ENCODE measurements at places on chromosomes 11 and 22.
A peak's percentile ranks its signal among the peaks of the same experiment; 100 is the strongest.

- DNase-seq: no peak
Measured at GRCh38 chr11:110340436-110340835, 44.0 kb upstream of the RDX start.

DNA sequence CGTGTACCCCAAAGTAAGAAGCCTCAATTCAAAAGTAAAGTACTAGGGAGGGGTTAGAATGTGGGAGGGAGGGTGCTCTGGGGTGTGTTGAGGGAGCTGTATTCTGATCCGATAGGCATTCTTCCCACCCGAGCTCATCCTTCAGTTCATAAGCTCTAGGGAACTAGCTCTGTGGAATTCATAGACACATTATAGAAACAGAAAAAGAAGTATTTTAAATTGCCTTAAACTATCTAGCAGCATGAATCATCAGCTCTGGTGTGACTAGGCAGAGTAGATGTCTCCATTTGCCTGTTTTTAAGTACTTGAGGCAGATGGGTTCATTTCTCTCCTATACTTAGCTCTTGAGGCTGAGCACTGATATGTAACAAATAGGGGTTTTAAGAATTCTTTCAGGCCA lies 7.3 kb upstream of the SGSM3 start:
- no peak for DNase-seq

DNA sequence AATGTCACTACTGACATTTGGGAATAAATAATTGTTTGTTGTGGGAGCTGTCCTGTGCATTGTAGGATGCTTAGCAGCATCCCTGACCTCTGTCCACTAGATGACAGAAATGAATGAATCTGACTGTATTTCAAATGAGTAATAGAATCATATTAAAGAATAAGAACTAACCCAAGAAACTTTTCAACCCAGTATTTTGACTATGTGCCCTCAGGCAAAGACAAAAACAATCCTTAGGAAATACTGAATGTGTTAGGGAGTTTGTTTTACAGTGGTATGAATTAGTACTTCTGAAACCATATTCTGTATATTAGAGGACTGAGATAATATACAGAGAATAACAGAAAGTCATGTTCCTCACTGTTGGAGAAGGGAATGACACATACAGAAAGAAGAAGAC lies 320.9 kb upstream of the PITPNB start:
- DNase-seq: no peak

- DNase-seq: no peak
Measured at GRCh38 chr11:126805870-126806269, 194.7 kb downstream of the KIRREL3 start.

DNA sequence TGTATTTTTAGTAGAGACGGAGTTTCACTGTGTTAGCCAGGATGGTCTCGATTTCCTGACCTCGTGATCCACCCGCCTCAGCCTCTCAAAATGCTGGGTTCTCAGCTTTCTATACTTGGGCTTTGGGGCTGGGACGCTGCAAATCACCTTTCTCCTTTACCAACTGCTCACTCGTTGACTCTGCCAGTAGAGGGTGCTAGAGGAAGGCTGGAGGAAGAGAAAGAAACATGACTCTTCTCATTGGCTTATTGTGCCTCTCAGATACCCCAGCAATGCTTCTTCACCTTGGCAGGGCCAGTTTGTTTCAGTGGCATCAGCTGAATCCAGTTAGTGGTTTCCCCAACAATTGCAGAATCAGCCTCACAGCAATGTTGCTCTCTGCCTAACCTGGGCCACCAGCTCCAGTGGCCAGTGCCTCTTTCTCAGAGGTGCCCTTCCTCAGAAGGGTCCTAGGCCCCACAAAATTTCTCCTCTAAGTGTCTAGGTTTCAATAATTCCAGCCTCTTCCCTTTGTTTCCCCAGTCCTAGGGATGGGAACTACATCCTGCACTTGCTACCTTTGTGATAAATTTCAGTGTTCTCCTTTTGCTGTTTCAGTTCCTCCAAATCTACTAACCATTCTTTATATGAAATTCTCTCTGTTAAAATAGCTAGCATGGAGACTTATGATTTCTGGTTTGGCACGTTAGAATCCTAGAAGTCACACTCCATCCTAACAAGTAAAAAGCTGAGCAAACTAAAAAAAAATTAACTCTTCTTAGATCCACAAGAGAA lies 71.5 kb upstream of the VSTM5 start:
- DNase-seq: no peak

DNA sequence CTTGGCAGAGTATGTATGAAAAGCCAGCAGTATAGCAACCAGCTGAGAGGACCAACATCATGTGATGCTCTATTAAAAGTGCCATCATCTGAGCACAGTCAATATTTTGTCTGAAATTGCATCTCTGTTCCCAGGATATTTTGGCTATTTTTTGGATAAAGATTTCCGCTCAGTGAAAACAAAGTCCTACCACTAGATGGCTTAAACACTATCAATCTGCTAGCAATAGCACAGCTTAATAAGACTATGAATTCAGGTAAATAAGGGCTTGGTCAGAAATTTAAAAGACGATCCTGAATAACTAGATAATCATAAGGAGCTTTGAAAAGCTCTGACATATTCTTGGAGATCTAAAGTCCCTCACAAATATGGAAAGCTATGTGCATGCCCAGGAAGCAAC lies 74.4 kb downstream of the MS4A13 start:
- DNase-seq: no peak

GRCh38 chr11:106497822-106498221 lies 420.4 kb downstream of the AASDHPPT start:
- DNase-seq: no peak

- no peak for DNase-seq
Measured at GRCh38 chr11:115428306-115428705, 75.9 kb downstream of the CADM1 start.

DNA sequence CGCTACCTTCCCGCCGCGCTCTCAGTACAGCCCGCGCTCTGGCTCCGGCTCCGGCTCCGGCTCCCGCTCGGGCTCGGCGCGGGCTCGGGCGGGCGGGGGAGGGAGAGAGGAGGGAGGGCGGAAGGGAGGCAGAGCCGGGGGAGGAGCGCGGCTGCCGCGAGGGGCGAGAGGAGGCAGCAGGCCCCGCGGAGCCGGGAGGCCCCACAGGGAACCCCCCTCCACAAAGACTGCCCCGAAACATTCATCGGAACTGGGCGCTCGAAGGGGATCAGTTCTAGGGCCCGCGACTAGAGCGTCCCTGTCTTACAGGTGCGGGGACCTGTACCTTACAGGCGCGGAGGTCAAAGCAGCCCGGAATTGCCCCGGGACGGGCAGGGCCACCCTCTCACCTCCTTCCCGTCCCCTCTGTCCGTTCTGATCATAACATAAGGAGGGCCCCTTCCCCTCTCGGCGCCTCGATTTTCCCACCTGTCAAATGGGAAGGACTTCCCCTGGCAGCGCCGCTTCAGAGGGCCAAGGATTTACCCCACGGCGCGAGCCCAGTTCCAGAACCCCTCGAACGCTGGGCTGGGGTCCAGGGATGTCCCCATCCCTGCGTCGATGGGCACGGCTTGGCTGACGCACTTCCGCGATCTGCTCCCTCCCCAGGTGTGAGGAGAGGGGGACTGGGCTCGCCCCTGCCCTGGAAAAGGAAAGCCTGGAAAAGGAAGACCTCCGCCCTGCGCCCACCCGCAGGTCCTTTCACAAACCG lies at the start of gene SHISA8:
SHISA8 (minus strand) TSS at position 40 of the 751 bp plus-strand sequence. CDS start 407 bp downstream, outside the sequence.
- no peak for DNase-seq

DNA sequence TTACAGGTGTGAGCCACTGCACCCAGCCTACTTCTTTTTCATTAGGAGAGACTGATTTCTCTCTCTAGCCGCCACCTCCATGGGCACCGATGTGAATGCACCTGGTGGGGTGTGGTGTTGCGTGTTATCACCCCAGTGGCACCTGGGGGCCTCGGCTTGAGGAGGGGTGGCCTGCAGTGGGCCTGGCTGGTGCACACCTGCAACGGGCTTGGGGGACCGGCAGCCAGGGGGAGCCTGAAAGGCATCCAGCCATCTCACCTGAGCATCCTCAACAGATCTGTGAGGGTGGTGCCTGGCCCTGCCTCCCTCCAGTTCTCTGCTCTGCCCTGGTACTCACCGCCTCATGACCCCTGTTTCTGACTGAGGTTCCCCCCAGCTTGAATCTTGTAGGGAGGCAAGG lies 108.9 kb downstream of the ARHGAP8 start:
- DNase-seq: no peak

- DNase-seq: no peak
Measured at GRCh38 chr11:26987272-26987671, 6.6 kb upstream of the FIBIN start.

DNA sequence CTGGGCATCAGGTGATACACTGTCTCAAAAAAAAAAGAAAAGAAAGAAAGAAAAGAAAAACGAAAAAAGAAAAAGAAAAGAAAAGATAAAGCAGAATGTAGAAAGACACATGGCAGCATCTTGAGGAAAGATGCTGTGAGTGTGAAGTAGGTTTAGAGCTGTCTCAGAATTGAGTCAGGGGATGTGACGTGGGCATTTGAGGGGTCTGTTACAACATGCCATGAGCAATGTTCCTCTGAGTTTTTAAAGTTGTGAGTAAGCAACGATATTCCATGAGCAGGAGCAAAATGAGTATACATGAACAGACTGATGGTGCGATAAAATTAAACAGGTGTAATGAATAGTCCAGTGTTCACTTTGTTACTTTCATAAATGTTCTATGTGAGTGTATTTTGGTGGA lies 11.3 kb upstream of the QSER1 start:
- no peak for DNase-seq

DNA sequence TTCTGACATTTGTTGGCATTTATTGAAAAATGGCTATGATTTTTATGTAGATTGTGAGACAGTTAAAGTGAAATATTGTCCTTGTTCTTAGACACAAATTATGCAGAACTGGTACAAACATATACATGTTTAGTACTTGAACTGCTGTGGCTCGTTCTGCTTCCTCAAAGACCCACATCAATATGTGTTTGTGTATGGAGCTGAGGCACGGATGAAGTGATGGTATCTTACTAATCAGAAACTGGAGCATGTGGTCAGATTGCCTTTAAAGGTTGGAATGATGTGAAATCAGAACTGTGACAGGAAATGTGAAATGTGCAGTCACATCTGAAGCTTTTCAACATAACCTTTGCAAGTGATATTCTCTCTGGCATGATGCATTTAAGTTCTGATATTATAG lies 130.4 kb downstream of the NAV2 start:
- DNase-seq: no peak

GRCh38 chr22:42385696-42386095 lies 46.5 kb downstream of the NFAM1 start:
- DNase-seq: no peak

DNA sequence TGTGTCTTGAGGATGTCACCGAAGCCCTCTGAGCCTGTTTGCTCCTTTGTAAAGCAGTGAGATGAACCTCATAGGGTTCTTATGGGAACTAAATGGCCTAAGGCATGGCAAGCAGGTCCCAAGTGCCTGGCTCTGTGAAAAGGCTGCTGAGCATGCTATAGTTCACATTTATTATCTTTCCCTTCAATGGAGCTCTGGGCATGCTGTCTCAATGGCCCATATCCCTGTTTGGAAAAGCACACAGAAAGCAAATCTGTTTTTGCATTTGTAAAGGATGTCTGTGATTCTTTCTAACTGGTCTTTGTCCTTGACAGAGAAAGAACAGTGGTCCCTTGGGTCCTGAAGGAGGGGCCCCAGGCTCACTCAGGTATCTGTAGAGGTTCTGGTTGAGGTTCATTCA lies 26.4 kb downstream of the RTCB start:
- no peak for DNase-seq

DNA sequence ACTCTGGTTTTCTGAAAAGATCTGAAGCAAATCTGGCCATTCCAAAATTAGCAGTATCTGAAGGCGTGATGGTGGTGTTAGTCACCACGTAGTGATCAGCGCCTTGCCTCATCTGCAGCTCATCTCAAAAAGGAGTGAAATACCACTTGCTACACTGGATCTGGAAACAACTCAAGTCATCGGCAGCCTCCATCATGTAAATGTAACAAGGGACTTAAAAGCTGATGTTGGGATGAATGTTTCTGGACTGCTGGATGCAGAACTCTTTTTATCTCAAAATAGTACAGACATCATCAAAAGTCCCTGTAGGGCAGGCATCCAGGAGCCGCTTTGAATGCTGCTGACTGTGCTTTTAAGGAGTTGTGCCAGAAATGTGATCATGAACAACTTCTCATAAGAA lies 14.1 kb upstream of the APLP2 start:
- no peak for DNase-seq

GRCh38 chr22:19717691-19718455 lies 3.6 kb downstream of the SEPTIN5 start:
- DNase-seq: peak; percentile 72

DNA sequence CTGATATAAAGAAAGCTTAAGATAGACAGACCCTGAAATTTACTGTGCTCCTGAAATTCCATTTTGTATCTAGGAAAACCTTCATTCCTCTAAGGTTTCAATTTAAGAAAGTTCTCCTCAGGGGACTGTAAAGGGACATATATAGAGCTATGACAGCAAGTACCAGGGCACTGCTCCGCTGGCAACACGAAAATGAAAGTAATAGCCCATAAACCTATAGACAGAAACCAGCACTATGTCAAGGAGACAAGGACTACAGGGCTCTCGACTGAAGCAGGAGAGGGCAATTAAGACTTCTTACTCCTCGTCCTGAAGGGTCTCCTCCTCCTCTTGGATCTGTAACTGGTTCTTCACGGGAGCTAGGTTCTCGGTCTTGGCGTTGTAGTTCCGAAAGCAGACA lies 6.9 kb downstream of the FEZ1 start:
- DNase-seq: no peak

- no peak for DNase-seq
Measured at GRCh38 chr11:17479284-17480214, 2.9 kb upstream of the ABCC8 start.

- no peak for DNase-seq
Measured at GRCh38 chr11:83927422-83927821, 641.3 kb upstream of the CCDC90B start.

DNA sequence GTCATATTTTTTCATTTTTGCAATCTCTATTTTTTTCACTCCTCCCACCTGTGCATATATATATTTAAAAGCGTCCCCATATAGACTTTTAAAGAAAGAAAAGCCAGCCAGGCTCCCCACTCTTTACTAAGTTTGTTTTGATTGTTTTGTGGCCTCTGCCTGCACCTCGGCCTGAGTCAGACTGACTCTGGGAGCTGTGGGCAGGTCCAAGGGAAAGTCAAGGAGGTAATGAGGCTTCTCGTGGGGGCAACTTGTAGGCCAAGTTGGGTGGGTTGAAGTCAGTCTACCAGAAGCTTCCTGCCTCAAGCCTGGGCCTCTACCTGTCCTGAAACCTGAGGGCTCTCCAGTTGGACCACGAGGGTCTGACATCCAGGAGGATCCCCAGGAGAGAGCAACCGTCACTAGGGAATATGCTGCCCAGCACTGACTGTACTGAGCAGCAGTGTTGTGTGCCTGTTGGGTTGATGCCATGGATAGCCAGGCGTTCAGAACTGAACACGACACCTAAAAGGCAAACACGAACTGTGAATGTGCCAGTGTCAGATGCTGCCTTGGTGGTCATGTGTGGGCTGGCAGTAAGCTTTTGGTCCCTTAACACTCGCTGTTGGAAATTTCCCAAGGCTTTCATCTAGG lies 58.8 kb downstream of the BMAL1 start:
- no peak for DNase-seq

DNA sequence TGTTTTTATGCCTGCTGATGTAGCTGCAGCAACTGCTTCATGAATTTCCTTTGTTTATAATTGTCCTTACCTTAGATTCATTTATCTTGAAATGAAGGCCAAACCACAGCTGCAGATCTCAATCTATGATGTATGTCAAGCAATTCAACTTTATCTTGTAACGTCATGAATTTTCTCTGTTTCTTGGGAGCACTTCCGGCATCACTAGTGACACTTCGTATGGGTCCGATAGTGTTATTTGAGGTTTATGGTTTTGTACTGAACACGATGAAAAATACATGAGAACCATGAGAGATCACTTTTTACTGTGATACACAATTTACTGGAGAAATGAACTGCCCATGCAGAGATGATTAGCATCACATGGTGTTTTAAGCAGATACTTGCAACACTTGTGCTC lies 98.5 kb downstream of the CSTPP1 start:
- no peak for DNase-seq

Measured in posterior cingulate gyrus (tissue), 11 donors.